Activated effector memory CD4-positive, alpha-beta T cell treated with Interleukin-2 at 50 U/mL for 16 hours (primary cell): ENCODE measurements at places on chromosomes 2 and 18.

GRCh38 chr2:191870744-191871143 is 23.9 kb upstream of the CAVIN2 start:
- no peak for DNase-seq

- no peak for DNase-seq
Measured at GRCh38 chr2:205386109-205386508, 296.2 kb upstream of the NRP2 start.

- DNase-seq = no peak
Measured at GRCh38 chr18:45009756-45010155, 329.1 kb downstream of the SETBP1 start.

DNA sequence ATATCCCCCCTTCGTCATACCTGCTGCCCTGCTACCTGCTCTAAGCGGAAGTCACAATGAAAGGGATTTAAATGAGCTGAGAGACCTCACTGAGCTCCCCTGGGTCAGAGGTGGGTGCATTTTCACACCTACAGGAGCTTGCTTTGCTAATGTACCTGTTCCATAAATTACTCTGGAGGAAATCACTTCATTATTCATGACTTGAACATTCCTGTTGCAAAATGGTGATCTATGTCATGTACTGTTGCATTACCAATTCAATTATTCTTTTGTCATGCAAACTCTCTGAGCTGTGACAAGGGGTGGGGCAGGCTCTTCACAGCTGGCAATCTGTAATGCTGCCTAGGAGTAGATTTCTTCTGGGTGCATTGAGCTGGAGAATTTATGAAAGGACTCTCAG is 761.3 kb downstream of the TSN start:
- DNase-seq = no peak
